Activated CD4-positive, alpha-beta T cell treated with anti-CD3 and anti-CD28 coated beads, Interleukin-2, amount 50 U/mL, for 48 hours (primary cell): ENCODE measurements at places on chromosomes 7 and 10.

DNA sequence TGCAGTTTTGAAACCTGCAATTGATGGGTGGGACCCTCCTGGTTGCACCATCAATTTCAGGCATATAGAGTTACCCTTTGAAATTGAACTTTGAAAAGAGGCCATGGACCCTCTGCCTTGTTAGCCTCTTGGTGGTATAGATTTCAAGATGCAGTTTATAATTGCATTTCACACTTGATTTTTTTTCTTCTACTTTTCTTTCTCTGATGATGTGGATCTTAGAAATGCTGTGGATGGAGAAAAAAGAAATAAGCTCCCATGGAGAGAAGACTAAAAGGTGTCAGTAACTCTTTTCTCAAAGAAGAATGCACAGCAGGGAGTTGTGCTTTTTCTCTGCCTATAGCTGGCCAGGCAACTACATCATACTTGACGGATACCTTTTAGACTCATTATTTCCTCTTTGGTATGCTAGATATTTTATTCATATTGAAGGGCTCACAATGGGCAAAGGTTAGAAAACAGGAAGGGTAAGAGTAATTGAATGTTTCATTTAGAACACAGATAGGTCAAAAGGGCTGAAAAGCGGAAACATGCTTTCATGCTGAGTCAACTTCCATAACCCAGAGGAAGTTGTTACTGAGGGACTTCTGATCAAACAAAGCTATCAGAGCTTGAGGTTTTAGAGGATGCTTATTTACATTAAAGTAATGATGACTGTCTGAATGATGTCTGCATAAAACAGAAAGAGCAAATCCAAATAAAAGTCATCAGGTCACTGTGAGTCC is 773.2 kb upstream of the LRRN3 start:
- DNase-seq = no peak

GRCh38 chr7:46568420-46569132 is 647.5 kb upstream of the IGFBP3 start:
- DNase-seq = no peak

DNA sequence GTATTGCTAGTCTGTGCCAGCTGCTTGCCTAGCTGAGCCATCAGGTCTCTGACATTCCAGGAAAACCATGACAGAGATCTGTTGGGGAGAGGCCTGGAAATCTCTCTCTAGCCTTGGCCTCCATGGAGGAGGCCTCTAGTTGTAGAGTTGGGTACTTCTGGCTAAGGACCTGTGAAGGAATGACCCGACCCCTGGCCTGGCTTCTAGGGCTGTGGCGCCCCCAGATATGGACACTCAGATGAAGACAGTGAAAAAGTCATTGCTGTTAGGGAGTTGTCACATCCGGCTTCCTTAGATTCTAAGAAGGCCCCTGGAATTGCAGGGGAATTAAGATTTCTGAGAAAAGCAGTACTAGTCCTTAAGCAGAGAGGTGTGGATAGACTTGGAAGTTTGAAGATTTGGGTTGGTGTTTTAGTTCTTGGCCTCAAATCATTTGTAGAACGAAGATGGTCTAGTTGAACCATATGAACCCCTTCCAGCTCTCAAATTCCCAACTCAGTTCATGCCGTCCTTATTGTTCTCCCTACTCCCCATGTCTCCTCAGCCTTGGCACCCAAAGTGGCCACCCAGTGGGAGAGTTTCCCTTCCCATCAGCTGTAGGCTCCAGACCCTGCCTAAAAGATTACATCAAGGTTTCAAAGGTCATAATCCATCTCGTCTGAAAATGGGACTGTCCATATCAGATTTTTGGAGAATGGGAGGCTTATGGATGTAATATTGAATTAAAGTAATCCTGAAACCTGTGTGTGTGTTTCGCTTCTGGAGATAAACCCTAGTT is 7.0 kb downstream of the HHEX start:
- DNase-seq = no peak

GRCh38 chr10:110168601-110169481 is 38.6 kb upstream of the MXI1 start:
- DNase-seq = no peak

- no peak for DNase-seq
These were observed 6.4 kb downstream of the SFTPD start for GRCh38 chr10:79942261-79943185.

DNA sequence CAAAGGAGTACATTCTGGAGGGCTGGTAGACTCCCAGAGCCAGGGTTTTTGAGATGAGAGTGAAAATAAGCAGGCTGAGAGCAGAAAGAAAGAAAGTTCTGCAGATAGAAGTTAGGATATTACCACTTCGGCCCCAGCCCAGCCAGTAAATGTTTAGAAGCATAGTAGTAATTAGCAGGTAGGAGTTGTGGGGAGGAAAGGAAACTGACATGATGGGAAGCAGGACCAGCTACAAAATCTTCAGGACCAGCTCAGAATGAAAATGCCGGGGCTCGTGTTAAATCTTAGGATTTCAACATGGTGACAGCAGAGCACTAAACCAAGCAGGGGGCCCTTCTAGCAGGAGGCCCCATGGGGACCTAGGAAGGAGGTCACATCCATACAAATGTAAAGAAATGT is 28.7 kb downstream of the PRSS2 start:
- DNase-seq = no peak

DNA sequence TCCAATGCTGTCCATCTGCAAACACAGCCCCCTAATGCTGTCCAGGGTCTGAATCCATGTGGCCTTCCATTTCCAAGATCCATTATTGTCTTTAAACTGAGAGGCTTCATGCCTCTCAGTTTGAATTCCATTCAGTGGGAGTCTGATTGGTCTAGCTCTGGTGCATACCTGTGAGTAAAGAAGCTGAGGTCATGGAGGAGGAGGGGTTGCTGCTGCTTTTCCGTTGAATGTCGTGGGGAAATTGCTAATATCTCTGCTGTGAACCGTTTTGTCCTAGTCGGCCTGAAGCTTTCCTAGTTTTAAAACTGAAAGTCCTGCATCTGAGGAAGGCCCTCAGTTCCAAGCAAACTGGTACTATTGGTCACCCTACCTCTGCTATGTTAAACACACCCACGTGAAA is 17.7 kb downstream of the SH2D4B start:
- no peak for DNase-seq

- no peak for DNase-seq
These were observed 21.1 kb upstream of the CFAP46 start for GRCh38 chr10:132963430-132963960.

DNA sequence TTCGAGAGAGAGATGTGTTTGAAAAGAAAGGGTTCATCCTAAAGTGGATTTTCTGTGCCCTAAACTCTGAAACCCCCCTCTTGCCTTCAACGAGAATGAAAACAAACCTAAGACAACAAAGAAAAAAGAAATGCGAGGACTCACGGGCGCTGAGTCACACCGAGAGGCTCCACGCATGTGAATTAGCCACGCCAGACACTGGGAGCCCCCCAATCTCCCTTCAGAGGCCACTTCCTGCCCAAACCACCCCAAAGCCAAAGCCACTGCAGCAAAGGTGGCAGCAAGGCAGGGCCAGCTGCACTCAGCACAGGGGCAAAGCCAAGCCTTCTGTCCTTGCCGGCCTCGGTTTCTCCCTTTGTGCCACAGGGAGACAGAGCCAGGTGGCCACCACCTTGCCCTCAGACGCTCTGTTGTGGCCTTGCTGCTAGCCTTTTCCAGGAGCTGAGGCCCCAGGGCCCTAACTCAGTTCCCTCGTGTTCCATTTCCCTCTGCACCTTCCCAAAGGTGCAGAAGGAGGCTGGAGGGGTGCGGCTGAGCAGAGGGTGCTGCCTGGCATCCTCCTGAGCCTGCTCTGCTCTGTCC is 93.3 kb downstream of the FAM53B start:
- peak; percentile 67 for DNase-seq

DNA sequence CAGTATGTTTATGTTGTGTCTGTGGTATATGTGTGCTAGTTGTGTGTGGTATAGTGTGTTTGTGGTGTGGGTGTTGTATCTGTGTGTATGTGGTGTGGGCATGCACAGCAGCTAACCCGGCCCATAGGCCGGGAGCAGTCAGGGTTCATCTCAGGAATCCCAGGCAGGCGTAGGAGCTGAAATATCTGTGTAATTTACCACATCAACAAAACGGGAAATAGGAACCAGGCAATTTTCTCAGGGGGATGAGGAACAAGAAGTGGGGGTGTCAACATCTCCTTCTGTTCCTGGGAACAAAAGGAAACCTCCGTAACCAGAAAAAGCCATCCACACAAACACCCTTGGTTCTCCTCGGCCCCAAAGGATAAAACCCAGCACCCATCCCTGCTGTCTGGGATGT is 24.5 kb upstream of the ZNF488 start:
- DNase-seq = no peak

GRCh38 chr10:118471863-118472262 is 123.6 kb downstream of the PRLHR start:
- no peak for DNase-seq

DNA sequence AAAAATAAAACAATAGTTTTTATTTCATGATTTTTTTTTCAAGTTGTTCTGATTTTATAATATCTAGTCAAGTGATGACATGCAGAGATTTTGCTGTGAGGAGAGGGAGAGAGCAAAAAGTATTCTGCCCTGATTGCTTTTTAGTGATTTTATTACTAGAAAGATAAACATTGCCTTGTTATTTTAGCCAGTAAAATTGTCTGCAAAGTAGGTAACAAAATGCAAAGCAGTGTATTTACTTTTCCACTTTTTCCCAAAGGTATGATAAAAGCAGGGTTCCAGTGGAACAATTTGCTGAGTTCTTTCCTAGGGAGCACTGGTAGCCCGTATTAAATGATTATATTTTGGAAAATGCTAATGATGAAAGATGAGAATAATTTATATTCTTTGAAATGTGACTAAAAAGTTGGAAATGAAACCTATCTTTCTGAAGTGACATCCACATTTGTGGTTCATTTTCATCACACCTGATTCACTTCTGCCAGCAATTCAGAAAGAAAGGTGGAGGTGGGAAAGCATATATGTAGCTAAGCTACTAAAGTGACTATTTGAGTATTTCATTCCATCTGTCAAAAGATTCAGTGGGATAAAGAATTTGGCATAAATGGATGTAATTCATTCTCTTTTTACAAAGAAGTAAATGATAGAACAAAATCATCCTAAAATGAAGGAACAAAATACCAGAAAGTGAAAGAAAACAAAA is 300.3 kb downstream of the ADK start:
- no peak for DNase-seq

DNA sequence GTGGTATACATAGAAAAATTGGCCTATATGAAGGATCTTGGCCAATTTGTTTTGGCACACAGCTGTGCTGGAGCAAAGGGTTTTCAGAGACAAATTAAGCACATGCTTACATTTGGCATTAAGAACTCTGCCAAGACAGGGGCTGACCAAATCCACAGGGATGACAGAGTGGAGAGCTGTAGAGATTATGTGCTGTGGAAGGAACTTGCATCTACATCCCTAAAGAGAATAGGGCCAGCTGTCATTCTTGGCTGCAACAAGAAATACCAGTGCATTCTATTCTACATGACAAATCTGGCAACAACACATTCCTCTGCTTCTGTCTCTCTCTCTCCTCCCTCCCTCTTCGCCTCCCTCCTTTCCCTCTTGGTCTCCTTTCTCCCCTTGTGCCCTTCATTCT is 75.6 kb downstream of the POM121L12 start:
- no peak for DNase-seq

GRCh38 chr7:42125321-42125720 is 111.7 kb downstream of the GLI3 start:
- DNase-seq = no peak

- no peak for DNase-seq
These were observed 18.2 kb downstream of the DNAJC12 start for GRCh38 chr10:67819768-67820204.

GRCh38 chr7:34596887-34597286 is 61.1 kb upstream of the NPSR1 start:
- no peak for DNase-seq

DNA sequence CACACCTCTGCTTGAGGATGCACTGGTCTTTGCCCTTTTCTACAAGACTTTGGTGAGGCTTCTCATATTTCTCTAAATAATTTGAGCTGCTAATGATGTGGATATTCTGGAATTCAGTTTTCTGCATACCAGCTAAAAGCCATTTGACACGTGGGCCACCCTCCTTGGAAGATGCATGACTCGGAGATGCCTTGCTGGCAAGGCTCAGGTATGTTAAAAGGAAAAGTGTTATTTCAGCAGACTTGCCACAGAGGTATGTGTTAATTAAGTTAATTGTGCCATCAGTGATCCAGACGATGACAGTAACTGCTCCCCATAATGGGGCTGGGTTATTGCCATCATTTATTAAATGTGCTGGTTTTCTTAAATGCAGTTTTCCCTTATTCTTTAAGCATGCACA is 8.8 kb upstream of the GFRA1 start:
- no peak for DNase-seq

DNA sequence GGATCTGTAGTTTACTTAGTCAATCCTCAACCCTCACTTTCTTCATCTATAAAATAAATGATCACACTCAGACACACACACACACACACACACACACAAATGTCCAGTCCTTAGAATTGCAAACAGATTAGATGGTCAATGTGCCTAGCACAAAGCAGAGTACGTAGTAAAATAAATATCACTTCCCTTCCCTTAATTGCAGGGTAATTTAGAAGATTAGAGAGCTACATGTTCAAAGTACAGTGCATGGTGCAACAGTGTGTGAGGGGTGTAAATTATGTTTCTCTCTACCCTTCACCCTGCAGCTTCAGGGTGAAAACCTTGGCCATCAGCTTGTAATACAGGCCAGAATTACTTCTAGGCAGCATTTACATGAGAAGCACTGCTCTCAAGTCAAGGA is 187.0 kb upstream of the GHITM start:
- DNase-seq = no peak

DNA sequence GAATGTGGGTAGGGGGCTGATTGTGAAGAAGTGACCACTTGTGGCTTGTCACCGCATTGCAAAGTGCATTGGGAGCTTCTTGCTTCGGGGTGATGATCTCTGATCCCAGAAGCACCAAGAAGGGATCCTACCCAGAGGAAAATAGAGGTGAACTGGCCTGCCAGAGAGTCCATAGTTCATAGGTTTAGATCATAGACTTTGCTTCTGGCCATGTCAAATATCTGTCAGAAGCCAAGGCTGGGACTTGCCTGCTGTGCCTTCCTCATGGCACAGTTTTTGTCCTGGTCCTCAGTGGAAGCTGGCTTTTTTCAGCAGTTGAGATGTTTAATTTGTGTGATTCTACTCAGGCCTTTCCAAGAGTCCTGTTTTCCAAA is 1.1 kb downstream of the ZSWIM8 start:
- no peak for DNase-seq

DNA sequence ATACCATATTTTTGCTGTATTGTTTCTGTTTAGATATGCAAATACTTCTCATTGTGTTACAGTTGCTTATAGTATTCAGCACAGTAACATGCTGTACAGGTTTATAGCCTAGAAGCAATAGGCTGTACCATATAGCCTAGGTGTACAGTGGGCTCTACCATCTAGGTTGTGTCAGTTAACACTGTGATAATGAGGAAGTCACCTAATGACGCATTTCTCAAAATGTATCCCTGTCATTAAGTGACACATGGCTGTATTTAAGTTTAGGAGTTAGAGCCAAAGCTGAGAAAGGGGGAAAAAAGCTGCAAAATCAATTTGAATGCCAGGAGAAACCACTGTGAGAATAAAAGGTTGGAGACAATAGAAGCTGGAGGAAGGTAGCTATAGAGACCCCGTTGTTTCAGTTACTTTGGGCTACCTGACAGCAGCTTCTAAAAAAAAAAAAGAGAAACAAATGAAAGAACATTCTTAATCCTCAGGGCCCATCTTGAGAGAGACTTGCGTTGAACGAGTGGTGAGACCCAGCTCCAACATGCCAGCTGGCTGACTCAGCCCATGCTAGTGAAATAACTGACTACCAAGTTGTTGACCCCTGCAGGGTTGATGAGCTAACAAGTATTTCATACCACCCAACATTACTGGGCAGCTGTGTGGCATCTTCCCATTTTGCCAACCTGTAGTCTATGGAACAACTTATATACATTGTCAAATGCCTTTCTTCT is 8.7 kb downstream of the STARD3NL start:
- no peak for DNase-seq

- DNase-seq = no peak
These were observed 243.6 kb downstream of the TWIST1 start for GRCh38 chr7:18873734-18874336.
